ENCODE measurements at places on chromosomes 16 and 17.

DNA sequence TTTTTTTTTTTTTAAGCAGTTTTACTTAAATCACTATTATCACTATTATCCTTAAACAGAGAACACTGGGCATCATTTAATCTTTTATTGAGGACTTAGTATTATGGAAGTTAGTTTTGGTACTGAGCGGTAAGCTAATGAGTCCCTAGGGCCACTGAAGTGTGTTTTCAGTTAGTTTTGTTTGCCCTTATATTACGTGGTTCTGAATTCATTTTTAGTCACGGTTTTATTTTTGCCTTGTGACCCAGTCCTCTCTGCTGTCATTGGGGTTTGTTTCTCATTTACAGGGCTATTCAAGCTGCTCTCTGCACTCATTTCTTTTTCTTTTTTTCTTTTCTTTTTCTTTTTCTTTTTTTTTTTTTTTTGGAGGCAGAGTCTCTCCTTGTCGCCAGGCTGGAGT is 17.3 kb downstream of the RABEP1 start:
- DNase-seq: no peak

GRCh38 chr16:22161999-22162655 is at the start of gene SDR42E2:
Gene SDR42E2, plus strand, starts transcription at chr16:22162506. Its CDS starts 3,077 bp downstream, at chr16:22165583.
- no peak for DNase-seq

DNA sequence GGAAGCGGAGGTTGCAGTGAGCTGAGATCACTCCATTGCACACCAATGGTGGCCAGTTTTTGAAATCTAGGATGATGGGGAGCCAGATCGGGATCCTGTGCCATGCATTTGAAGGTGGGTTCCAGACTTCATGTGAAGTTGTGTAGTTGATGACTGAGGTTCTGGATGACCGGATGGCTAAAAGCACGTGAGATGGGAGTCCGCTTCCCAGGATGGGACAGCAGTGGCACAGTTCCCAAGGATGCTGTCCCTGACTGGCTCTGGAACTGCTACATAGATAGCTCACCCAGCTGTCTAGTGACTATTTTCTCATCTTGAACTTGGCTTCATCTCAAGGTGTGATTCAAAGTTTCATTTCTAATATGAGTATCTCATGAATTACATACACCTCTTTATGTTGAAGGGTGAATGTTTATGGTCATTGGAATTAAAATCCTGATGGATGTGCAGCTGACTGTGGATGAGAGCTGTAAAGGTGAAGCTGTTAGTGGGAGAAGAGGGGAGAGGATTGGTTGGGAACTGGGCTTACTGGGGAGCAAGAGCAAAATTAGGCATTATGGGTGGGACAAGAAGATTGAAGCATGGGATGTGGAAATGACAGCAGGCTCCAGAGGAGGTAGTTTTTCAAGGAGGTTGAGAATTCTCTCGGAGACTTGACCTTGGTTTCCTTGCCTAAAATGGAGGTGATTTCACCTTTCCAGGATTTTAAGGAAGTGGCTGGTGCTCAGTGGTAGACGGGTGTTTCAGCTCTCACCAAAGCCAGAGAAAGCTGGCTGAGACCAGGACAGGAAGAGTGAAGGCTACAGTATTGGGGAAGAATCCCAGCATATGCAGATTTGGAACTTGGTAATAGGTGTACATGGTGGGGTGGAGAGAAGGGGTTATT is 8.2 kb downstream of the TUFM start:
- no peak for DNase-seq

- DNase-seq: no peak
Measured at GRCh38 chr17:28896884-28897768, at the start of gene FLOT2. Gene FLOT2, minus strand, starts transcription at chr17:28897733. Its CDS starts 159 bp downstream, at chr17:28897574.

GRCh38 chr17:45910667-45911066 is 16.3 kb downstream of the MAPT start:
- no peak for DNase-seq

DNA sequence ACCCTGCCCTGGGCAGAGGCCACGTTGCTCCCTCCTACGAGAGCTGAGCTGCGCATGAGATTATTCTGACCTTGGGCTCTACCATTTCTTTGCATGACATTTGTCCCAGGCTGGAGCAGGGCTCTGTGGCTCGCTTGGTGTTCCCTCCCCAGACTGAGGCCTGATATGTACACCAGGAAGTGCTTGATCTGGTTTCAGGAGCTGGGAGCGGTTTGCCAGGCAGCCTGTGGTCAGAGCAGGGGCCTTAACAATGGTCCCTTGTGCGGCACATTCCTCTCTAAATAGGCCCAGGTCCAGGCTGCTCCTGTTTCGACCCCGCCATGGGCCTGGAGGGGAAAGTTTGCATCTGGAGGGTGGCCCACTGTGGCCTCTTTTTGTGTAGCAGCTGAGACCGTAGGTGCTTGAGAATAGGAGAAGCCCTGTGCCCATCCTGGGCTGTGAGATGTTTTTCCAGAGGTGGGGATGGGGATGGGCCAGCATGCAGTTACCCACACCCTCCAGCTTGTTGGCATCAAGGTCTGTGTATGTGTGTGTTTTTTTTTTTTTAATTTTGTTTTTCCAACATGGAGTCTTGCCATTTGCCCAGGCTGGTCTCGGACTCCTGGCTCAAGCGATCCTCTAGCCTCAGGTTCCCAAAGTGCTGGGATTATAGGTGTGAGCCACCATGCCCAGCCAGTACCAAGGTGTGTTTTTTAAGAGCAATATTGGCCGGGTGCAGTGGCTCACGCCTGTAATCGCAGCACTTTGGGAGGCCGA is 253.9 kb downstream of the SEC14L1 start:
- DNase-seq: no peak

DNA sequence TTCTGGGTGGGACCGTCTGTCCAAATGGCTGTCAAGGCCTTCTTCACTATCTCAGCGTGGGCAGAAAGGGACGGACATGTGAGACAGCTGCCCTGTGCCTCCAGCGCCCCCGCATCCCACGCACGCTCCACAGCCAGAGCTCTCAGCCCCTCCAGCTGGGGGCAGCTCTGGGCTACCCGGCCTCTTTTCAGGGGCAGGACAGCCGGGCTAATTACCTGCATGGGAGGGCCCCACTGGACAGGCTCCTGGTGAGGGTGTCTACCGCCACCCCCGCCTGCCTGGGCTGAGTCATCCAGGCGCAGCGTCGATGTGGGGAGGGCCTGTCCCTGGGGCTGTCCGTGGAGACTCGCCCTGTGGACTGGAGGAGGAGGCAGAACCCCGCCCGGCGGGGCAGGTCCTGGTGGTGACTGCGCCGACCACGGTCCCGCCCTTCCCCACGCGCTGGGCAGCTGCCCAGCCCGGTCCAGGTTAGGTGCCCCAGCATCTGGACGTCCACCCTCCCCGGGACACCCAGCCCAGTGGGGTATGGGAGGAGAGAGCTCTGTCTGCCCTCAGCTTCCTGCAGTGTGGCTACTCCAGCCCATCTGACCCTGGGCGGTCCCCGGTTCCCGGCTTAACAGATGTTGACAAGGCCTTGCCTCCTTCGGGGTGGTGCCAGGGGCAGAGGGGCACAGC is 5.9 kb upstream of the METRNL start:
- DNase-seq: no peak

- DNase-seq: no peak
Measured at GRCh38 chr16:14525596-14525995, 104.5 kb downstream of the PARN start.

DNA sequence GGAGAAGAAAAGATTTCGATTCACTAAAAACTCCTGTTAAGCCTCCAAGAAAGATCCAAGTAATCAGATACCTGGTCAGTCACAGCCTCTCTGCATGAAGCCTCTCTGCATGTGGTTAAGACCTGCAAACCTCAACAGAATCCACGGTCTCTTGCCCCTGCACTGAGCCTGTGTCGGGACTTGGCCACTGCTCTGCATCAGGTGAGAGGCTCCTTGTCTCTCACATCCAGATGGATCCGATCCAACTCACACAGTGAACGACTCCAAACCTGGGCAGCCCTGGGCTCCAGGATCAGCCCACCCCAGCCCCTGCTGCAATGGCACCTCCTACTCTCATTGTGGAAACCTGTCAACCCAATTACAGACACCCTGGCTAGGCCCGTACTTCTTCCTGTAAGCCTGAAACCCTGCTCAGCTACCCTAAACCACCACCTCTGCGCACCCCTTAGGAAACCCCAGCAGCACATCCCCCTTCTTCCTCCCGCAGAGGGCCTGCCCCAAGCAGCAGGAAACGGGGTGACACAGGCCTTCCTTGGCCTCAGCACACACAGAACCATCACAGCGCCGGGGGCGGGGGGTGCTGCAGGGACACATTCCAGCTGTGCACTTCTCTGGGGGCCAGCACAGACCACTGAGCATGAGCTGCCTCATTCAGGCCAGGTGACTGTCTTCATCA is 129.5 kb downstream of the ANKRD11 start:
- no peak for DNase-seq

DNA sequence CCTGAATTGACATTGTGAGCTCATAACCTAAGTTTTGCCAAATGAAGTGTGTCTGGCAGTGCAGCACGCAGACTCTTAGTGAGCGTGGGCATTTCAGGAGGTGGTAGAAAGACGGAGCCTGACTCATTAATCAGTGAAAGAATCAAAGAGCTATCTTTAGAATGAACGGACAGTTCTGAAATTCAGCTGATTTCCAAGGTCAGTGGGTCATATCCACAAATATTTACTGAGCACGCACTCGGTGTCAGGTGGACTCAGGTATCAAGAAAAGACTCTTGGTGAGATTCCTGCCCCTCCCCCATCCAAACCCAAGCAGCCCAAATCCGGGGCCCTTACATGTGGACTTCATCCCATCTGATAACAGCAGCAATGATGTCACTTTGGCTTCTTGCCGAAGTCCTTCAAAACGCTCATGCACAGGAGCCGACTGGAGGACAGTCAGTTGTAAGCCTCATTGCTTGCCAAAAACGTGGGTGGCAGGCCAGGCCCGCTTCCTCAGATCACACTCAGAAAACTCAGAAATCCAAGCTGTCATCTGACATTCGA is 185.8 kb downstream of the HS3ST3A1 start:
- no peak for DNase-seq

DNA sequence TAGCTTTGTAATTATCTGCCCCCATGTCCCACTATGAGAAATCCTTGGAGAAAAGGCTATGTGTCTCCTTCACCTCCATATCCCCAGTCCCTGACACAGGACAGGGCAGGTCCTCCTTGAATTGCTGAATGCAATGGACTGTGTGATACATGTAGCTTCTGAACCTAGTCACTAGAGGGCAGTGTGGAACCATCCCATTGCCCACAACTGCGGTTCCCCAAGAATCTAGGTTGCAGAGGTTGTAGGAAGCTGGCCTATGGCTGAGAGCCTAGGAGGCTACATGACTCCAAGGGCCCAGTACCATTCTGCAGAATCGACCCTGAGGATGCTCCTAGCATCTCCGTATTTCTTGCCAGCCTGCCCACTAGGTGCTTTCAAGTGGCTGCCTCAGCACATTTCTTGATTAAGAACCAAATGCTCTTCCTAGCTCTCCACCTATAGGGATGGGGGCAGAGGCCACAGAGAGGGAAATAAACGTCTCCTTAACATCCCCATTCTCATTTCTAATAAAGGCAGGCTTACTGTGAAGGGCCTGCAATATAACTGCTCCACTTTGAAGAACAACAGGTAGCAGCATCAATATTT is 394.0 kb downstream of the CA10 start:
- peak; percentile 38 for DNase-seq

- DNase-seq: no peak
Measured at GRCh38 chr17:31254654-31255053, 42.4 kb downstream of the OMG start.

DNA sequence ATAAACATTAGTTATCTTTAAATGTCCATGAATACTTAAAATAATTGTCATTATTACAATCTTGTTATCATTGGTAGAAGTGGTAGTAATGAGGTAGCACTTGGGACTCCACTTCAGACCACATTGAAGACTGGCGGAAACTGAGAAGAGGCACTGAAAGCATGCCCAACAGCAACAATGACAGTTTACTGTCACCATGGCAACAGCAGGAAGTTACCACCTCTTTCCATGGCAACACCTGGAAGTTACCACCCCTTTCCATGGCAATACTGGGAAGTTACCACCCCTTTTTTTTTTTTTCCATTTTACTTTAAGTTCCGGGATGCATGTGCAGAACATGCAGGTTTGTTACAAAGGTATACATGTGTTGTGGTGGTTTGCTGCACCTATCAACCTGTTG is 494.9 kb upstream of the RBFOX1 start:
- DNase-seq: no peak

- no peak for DNase-seq
Measured at GRCh38 chr16:57748596-57748995, 13.0 kb downstream of the KATNB1 start.

GRCh38 chr17:17325228-17325627 is 22.1 kb downstream of the NT5M start:
- no peak for DNase-seq

GRCh38 chr16:59047114-59047513 is 313.0 kb upstream of the GOT2 start:
- no peak for DNase-seq

DNA sequence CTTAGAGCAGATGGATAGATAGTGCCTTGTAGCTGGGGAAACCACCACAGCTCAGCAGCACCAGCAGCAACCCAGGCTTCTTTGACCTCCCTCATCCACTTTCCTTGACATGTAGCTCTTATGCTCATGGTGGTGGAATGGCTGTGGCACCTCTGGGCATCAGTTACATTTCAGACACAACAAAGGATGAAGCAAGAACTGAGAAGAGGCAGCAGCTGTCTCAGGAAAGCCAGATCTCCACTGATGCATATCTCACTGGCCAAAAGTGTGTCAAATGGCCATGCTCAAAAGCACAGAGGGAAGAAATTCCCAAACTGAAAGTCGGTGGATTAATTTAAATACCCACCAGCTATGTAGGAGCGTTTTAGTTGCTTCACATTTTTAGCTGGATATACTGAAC is 671.4 kb upstream of the SALL1 start:
- DNase-seq: no peak

- DNase-seq: no peak
Measured at GRCh38 chr17:52383493-52384100, 225.1 kb upstream of the CA10 start.

DNA sequence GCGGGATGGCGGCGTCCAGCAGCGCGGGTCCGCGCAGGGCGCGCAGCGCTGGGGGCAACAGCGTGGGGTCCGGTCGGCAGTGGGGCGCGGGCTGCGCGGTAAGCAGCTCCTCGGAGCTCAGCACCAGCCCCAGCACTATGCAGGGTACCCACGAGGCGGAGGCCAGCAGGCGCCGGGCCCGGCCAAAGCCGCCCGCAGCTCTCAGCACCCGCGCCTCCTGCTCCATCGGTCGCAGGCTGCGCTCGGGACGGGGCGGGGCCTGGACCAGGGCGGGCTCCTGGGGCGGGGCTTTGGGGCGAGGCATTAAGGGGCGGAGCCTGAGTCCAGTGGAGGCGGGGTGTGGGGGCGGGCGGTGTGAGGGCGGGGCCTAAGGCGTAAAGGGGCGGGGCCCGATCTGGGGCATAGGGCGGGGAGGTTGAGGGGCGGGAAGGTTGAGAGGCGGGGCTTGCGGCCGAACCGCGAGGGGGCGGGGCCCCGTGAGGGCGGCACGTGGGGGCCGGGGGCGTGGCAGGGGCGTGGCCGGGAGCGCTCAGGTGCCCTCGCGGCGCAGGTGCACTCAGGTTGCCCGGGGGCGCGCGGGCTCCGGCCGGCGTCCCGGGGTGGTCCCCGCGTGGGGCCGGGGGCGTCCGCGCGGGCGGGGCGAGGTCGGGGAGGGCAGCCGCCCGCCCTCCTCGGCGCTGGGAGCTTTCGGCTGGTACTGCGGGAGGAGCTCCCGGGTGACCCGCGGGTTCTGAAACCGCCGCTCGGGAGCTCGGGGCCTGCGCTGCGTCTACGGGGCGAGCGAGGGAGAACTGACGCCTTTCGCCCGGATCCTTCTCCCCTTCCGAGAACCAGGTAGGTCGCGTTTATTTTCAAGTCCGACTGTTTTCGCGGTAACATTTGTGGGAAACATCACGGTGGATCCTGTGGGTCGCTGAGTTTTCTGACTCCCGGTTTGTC is 1.4 kb upstream of the SLC22A31 start:
- no peak for DNase-seq
